ENCODE measurements at places on chromosomes 4 and X.

DNA sequence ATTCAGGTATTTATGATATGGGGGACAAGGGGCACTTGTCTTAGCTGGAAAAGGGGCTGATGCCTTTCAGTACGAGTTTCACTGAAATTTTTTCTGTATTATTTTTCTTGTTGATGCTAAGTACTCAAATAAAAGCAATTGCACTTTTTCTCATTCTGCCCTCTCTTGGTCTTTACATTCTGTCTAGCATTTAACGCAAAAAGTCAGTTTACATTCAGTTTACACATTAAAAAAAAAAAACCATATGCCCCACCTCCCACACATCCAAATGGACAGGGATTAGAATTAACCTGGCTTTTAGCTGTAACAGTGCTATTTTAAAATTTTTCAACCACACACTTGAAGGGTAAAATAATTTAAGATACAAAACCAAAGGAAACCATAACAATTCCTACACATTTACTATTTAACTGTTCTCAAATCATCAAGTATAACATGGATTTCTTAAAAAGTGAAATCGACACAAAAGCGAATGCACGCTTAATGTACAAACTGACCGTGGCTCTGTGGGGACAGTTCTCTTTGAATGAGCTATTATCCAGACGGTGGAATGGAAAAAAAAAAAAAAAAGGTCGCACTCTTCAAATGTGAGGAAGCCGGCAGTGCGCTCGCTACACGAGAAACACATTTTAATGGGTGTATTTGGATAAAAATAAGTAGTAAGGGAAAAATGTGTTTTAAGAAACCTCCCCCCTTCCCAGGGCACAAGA is 1.4 kb downstream of the AMMECR1 start:
- DNase-seq = no peak

DNA sequence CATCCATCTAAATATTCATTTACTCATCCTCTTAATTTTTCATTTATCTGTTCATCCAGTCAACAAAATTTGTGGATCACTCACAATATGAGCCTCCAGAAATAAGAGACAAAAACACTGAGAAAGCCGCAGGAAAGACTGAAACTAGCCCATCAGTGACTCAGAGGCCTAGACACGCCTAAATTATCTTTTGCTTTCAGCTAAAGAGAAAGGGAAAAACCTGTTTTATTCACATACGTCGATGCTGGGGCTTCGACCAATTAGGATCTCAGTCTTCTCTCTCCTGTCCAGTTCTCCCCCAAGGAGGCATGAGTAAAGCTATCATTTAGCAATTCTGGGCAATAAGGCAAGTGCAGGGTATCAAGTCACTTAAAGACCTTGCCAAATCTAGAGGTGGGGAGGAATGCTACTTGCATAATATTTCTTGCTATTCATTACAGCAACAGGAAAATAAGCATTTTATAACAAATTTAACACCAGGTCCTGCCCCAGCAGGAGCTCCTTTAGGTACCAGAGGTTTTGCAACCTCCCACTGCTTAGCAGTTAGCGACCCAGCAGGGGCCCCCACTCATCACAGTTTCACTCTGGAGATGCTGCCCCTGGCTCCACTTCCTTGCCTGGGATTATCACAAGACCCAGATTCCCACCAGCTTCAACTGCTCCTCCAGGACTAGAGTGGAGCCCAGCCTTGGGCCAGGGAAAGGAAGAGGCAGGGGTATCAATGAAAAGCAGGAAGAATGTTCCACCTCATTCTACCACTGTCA is 30.1 kb upstream of the TMEM154 start:
- no peak for DNase-seq

DNA sequence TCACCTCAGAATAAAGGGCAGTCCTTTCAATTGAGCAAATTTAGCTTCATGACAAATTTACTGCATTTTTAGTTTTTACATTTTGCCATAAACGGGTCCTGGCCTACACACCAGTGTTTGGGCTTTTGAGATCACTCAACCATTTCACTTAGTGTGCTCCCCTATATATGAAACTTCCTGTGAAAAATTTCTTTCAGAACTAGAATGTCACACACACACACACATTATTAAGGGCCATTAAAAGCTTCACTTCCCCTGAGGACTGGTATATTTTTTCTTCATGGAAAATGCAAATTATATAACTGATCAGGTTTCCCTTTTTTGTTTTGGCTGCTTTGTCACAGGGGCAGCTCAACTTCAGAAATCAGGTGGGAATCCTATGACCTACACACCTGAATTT is 206.5 kb downstream of the ENOX2 start:
- DNase-seq = no peak

DNA sequence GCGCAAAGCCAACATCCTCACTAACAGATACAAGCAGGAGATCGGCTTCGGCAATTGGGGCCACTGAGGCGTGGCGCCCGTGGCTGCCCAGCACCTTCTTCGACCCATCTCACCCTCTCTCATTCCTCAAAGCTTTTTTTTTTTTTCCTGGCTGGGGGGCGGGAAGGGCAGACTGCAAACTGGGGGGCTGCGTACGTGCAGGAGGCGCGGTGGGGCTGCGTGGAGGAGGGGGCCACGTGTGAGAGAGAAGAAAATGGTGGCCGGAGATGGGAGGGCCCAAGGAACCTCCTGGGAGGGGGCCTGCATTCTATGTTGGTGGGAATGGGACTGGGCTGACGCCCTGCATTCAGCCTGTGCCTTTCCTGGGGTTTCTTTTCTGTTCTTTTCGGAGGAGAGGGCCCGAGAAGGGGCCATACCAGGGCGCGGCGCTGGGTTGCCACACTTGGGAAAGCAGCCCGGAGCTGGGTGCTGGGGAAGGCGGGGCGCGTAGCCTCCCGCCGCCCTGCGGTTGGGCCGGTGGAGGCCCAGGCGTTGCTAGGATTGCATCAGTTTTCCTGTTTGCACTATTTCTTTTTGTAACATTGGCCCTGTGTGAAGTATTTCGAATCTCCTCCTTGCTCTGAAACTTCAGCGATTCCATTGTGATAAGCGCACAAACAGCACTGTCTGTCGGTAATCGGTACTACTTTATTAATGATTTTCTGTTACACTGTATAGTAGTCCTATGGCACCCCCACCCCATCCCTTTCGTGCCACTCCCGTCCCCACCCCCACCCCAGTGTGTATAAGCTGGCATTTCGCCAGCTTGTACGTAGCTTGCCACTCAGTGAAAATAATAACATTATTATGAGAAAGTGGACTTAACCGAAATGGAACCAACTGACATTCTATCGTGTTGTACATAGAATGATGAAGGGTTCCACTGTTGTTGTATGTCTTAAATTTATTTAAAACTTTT is 4.5 kb downstream of the MID1IP1 start:
- no peak for DNase-seq

DNA sequence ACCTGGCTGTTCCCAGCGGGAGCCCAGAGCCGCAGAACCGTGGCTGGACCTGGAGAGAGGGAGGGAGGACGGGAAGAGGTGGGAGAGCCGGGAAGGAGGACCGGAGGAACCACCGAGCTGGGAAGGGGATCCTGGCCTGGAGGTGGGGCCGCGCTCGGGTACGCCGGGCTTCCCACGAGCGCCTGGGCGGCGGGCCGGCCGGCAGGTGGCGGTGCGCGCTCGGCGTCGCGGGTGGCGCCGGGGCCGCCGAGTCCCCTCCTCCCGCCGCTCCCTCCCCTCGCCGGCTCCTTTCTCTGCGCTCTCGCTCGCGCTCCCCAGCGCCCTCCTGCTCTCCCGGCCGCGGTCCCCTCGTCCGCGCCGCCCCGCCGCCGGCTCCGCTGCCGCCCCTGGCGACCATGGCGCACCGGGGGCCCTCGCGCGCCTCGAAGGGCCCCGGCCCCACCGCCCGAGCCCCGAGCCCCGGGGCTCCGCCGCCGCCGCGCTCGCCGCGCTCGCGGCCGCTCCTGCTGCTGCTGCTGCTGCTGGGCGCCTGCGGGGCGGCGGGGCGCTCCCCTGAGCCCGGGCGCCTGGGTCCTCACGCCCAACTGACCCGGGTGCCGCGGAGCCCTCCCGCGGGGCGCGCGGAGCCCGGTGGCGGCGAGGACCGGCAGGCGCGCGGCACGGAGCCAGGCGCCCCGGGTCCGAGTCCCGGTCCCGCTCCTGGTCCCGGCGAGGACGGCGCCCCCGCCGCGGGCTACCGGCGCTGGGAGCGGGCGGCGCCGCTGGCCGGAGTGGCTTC is at the start of gene SORCS2:
Gene SORCS2 (plus strand): TSS at position 287 of the 778 bp plus-strand sequence.
- no peak for DNase-seq

DNA sequence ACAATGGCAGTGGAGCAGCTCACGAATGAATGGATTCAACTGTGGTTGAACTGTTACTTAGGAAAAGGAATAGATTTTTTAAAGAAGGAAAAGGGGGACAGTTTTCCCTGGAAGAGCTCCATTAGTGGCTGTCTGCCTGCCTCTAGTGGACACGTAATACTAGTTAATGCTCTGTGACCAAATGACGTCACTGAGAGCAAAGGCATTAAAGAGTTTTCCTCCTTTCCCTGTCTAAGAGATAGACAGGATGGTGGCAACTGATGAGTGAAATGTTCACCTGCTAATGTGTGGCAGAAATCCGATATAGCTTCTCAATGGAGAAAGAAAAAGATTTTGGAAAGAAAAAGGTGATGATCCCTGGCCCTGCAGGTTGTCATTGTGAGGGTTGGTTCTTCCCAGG is 52.3 kb upstream of the SCML1 start:
- DNase-seq = no peak

DNA sequence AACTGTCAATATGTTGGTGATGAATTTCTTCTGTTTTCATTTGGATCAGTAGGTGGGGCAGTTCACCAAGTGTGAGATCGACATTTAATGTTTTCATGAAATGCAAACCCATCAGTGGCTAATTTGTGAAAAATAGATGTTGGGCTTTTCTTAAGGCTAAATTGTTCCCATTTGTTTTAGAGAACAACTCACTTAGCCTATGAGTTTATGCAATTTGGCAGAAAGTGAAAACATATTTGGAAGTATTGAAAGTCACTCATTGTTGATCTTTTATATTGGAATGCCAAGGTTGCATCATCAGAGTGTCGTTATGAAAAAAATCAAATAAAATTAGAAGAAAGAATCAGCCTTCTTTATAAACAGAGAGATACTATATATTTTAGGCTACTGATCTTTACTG is 132.4 kb downstream of the RPA4 start:
- no peak for DNase-seq

DNA sequence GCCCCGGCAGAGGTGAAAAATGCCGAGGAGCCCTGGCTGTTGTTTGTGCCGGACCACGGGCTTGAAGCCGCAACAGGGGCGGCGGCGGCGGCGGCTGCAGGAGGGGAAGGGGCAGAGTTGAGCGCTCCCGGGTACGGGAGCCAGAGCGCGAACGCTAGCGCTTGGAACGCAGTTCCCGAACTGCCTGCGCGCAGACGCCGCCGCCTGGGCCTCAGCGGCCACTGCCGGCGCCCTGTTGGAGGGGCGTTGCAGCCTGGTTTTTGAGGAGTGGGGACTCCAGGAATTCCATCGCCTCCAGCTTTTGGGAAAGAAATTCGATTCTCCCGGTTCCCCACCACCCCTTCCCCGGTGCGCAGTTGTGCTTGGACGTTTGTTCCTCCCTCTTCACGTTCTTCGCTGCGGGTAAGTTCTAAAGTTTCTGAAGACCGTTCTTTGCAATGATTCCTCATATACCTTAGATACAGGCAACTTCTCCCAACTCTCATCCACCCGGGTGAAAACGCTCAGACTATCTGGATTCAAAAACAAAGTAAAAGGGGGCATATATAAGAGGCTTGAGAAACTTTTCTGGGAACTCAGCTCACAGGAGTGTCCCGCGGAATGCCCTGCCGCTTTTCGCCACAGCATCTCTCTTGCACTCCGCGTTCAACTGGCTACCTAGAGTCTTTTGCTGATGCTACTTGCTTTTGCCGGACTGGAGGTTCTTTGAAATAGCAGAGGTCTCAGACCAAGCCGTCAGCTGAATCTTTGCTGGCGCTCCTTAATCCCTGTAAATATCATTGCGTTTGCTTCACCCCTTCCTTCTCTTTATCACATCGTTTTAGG is 1.0 kb downstream of the FAT4 start:
- DNase-seq = no peak
